Karpas-422 (cell line): ENCODE measurements at places on chromosomes 7 and 10. TPM values are rescaled to one million over a fixed set of nuclear protein-coding genes. Genes with fewer than 3 reads are reported as not detected.

ANKRD22 gene
- not detected in 2 replicates for total RNA-seq

TMEM176A gene
- total RNA-seq, result not detected in 2 replicates

HSPA12A gene
- total RNA-seq, result 0.07 TPM in 2 replicates

TEX36 gene
- not detected in 2 replicates for total RNA-seq

HTR5A gene
- not detected in 2 replicates for total RNA-seq

GRCh38 chr10:84310470-84310869 lies 17.9 kb upstream of the CCSER2 start:
- H3K4me3 ChIP-seq, result no peak overlapping the region
- no peaks in the 10 kb centered on the region for H3K36me3 ChIP-seq
- H3K27ac ChIP-seq, result no peak overlapping the region
- DNase-seq, result no peak

DNA sequence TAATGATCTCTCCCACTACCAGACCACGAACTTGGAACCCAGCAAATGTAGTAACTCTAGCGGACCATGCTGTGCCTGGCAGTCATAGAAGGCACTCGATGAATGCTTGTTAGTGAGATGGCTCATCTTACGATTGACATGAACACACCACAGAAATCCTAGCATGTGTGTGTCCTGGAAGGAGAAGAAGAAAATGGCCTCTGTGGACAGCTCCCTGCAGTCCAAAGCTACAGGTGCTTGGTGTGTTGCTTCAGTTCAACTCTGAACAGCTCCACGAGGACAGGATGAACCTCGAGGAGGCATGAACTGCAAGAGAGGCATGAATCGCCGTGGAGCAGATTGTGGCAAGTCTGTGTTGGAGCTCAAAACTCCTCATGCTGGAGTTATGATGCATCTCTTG lies 93.5 kb downstream of the KLF6 start:
- H3K27me3 ChIP-seq, result no peaks in the 10 kb centered on the region
- H3K4me1 ChIP-seq, result no peaks in the 10 kb centered on the region
- no peak overlapping the region for H3K4me3 ChIP-seq
- no peak for DNase-seq
- H3K36me3 ChIP-seq, result no peaks in the 10 kb centered on the region

- no peak overlapping the region for H3K27ac ChIP-seq
- H3K36me3 ChIP-seq, result no peaks in the 10 kb centered on the region; the same call in 1 of the 2 replicates
- H3K27me3 ChIP-seq, result no peaks in the 10 kb centered on the region
- H3K4me1 ChIP-seq, result no peaks in the 10 kb centered on the region
Observed at GRCh38 chr10:129678186-129678585, 211.1 kb downstream of the MGMT start.

DNA sequence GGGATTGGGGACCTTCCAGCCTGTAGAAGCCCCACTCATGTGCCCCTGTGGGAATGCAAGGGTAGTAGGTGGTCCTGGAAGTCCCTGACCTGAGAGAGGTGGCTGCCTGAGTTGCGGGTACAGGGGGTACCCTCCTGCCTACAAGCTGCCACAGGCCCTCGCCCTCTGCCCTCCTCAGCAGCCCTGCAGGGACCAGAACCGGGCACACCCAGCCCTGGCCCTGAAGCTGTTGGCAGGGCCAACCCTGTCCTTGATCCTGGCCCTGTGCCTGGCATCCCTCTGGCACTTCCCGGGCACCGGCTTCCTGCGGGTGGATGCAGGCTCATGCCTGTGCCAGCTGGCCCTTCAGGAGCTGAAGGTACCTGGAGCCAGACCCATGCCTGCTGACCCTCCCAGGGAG lies 54.9 kb upstream of the ELN start:
- H3K36me3 ChIP-seq, result no peaks in the 10 kb centered on the region
- no peak for DNase-seq
- peaks cover 9% of the 10 kb centered on the region; the same call in 1 of the 2 replicates for H3K4me1 ChIP-seq
- H3K27ac ChIP-seq, result no peak overlapping the region
- no peak overlapping the region for H3K4me3 ChIP-seq
- H3K27me3 ChIP-seq, result no peaks in the 10 kb centered on the region

GRCh38 chr10:3339121-3339520 lies 166.5 kb upstream of the PITRM1 start:
- no peak overlapping the region for H3K27ac ChIP-seq
- no peaks in the 10 kb centered on the region for H3K27me3 ChIP-seq
- no peak for DNase-seq
- peaks cover 16% of the 10 kb centered on the region for H3K4me1 ChIP-seq
- H3K36me3 ChIP-seq, result no peaks in the 10 kb centered on the region

- peaks cover 67% of the 10 kb centered on the region for H3K36me3 ChIP-seq
- peak overlapping the region; percentile 76; the same call in 1 of the 2 replicates for H3K27ac ChIP-seq
- H3K4me1 ChIP-seq, result peaks cover 71% of the 10 kb centered on the region
- H3K4me3 ChIP-seq, result no peak overlapping the region
- DNase-seq, result no peak
Observed at GRCh38 chr10:124560377-124561105, 98.9 kb downstream of the LHPP start.

DNA sequence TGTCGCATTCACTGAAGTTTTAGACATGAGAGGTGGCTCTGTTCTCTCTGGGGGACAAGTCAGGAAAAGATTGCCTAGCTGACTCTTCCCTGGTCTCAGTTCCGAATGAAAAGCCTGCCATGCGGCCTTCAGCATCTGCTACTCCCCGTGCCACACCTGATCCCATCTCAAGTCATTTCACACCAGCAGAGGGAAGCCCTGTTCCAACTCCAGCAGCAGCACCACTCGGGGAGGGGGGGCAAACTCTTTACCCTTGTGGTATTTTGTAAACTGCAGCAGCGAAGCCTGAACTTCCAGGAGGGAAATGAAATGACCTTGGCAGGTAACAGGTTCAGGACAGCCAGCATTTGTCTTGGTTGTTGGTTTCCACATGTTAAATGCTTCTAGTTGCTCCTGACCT lies 13.8 kb downstream of the LRRC4 start:
- peaks cover 23% of the 10 kb centered on the region for H3K36me3 ChIP-seq
- peak overlapping the region; percentile 97 for H3K27ac ChIP-seq

GRCh38 chr7:50153148-50153547 lies 60.1 kb upstream of the ZPBP start:
- H3K4me3 ChIP-seq, result no peak overlapping the region
- peaks cover 36% of the 10 kb centered on the region for H3K4me1 ChIP-seq
- H3K36me3 ChIP-seq, result no peaks in the 10 kb centered on the region
- no peak overlapping the region for H3K27ac ChIP-seq
- H3K27me3 ChIP-seq, result no peaks in the 10 kb centered on the region

DNA sequence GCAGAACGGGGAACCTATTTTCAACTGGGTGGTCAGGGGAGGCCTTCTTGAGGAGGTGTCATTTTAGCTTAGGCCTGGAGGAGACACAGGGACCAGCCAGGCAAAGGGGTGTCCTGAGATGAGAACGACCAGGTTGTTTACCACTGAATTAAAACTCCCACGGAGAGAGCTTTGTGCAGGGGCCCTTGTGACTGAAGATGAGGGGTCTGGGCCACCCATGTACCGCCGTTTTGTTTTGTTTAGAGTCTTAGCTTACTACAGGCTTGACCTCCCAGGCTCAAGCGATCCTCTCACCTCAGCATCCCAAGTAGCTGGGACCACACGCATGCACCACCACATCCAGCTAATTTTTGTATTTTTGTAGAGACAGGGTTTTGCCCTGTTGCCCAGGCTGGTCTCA lies 80.4 kb downstream of the FAM171A1 start:
- no peaks in the 10 kb centered on the region for H3K27me3 ChIP-seq
- DNase-seq, result no peak
- no peaks in the 10 kb centered on the region for H3K4me1 ChIP-seq

- no peak overlapping the region for H3K4me3 ChIP-seq
- no peaks in the 10 kb centered on the region for H3K27me3 ChIP-seq
- no peaks in the 10 kb centered on the region for H3K4me1 ChIP-seq
- no peak overlapping the region for H3K27ac ChIP-seq
Observed at GRCh38 chr10:95784279-95784913, 28.4 kb downstream of the ENTPD1 start.
